ENCODE measurements at places on chromosomes 12 and 14.

DNA sequence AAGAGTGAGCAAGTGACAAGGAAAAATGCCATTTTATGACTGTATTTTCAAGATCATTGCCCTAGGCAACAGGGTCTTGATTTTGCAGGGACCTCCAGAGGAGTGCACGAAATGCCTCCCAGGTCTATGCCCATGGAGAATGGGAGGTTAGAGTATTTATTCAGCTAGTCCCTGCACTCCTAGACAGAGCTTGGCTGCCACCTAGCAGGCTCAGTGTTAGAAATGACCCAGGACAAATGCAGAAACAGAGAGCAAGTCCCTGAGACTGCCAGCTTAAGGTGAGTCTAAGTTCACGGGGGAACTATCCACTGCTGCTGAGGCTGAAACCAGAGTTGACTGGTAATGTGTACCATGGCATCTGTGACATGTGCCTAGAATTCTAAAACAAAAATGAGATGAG lies 506.4 kb downstream of the MED13L start:
- DNase-seq, result no peak

DNA sequence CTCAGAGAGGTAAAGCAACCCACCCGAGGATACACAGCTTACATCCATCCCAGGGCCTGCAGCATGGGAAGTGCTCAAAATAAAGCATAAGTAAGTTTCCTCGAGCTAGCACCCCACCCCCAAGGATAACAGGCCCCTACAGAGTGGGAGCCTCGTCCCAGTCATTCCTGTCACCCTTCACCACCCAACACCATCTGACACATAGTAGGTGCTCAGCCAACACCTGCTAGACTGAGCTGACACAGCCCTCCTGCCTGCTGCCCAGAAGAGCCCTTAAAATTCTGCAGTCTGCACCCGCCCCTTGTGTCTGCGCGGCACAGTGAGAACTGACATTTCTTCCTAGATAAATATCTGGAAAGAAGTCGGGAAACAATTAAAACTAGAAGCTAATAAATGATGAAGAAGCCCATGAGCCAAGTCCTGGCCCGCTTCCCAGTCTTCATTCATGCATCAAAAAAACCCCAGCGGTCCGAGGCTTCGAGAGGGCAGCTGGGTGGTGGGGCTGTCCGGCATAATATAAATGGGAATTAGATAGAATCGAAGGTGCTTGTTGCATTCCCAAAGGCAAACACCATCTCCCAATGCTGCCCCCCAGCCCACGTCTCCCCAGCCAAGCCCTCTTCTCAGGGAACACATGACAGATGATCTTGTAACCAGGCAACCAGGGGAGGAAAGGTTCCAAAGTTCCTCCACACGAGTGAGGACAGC lies 76.2 kb downstream of the BCL11B start:
- no peak for DNase-seq

DNA sequence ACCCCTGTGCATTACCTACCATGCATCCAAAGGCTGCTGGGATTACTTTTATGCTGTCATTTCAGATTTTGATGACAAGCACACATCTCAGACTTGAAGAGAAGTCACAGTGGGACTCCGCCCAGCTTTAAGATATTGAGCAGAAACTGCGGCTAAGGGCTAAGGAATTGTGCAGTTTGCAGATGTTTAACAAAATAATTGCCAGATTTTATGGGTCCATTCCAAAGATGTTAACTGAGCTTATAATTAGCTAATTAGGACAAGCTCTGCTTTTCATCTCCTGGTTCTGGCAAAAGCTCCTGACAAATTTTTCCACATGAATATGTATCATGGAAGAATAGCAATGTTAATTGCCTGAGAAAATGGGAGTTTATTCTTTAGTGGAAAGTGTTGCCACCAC lies 344.4 kb upstream of the ATXN7L3B start:
- no peak for DNase-seq

DNA sequence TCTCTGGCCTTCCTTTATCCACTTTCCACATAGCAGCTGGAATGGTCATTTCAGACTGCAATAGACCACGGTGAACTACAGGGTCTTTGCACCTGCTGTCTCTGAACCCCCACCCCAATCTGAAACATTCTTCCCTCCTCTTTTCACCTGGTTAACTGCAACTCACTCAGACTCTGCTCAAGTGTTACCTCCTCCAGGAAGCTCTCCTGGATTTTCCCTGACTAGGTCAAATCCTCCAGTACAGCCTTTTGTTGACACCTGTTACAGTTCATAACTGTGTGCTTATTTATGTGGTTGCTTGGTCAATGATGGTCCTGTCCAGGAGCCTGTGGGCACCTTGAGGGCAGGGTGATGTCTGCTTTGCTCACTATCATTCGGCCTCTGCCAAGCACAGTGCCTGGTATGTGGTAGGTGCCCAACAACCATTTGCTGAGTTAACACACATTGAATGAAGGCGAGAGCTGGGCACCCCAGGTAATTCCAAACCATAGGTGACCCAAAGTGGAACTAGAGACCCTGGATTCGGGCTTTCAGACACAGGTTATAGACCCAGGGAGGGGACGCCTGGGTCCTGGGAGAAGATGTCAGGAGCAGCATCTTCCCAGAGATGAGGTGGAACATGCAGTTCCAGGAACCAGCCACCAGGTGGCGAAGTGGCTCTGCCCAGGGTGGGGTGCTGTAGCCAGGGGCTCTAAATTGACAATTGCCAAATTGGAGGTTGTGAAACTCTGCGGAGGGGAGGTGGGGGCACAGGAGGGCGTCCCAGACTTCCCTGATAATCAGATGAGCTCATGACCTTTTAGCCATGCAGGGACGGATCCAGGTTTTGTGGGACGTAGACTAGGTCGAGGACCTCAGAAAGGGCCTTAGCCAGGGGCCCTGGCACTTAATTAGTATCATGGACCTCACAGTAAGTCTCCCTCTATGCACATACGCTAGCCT lies 28.1 kb downstream of the TRPV4 start:
- DNase-seq, result no peak
